ENCODE measurements at places on chromosomes 12 and 14. TPM values are rescaled to one million over a fixed set of nuclear protein-coding genes. Genes with fewer than 3 reads are reported as not detected.

DNA sequence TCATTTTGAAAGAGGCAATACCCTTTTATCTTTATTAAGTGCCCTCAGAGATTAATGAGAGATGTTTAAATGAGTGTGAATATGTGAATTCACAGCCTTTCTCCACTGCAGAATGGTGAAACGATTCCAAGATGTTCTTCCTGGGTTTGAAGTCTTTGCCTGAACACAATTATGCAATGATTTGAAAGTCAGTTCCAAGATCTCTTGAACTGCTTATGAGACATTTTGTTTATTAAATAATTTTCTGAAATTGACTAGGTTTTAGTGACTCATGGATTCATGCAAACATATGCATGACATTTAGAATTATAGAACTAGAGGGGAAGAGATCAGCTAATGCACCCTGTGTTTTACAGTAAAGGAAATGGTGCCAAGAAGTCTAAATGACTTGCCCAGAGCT, 118.1 kb upstream of the SLC38A2 start:
- no peak for DNase-seq

- DNase-seq = no peak
These were observed 398.1 kb downstream of the NOVA1 start for GRCh38 chr14:26199590-26200370.

- DNase-seq = no peak
These were observed 271.4 kb downstream of the RASSF9 start for GRCh38 chr12:85564786-85565185.

DNA sequence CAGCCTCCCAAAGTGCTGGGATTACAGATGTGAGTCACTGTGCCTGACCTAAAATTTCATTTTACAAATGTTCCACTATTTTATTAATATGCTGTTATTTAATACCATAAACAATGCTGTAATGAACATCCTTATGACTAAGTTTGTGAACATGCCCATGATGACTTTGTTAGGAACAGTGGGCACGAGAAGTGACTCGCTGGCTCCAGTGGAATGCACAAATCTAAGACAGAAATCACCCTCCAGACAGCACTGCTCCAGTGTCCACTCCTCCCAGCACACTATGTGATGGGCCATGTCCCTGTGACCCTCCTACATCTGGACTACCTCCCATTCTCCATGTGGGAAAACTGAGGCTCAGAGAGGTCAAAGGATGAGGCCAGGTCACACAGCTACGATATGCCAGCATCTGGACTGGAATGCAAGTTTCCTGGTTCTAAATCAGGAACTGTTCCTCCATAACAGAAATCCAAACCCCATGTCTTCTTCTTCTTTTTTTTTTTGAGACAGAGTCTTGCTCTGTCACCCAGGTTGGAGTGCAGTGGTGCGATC, 57.9 kb downstream of the GPR68 start:
- DNase-seq = no peak

GRCh38 chr12:8088574-8088973, 6.5 kb downstream of the NECAP1 start:
- DNase-seq = no peak

DNA sequence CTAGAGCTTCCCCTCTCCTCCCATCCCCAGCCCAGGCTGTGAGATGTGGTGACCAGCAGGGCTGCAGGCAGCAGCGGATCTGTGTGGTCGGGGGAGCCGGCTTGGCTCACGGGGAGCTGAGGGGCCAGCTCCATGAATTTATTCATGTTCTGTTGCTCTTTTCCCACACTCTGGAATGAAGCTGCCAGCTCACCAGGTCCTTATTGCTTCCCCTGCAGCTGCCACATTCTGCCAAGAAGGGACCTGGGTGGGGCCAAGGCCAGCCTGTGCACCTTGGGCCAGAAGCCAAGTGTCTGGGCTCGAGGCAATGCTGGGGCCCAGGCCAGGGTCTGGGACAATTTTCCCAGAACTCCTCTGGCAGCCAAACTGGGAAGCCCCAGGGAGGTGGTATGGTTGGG, 2.5 kb upstream of the C1QL4 start:
- no peak for DNase-seq

- no peak for DNase-seq
These were observed 1.9 kb upstream of the MYBPC1 start for GRCh38 chr12:101592921-101593320.

FAIM2 gene
- total RNA-seq = not detected

- no peak for DNase-seq
These were observed 31.2 kb downstream of the CCDC59 start for GRCh38 chr12:82326905-82327503.

GRCh38 chr14:101114726-101115515, 211.4 kb upstream of the RTL1 start:
- DNase-seq = no peak

GRCh38 chr12:79298506-79298905, 392.3 kb downstream of the PAWR start:
- DNase-seq = no peak

FSCB gene
- not detected for total RNA-seq

- DNase-seq = no peak
These were observed 5.9 kb upstream of the FBLN5 start for GRCh38 chr14:91953170-91953985.

GRCh38 chr12:124525455-124525854, 42.0 kb downstream of the NCOR2 start:
- no peak for DNase-seq

- no peak for DNase-seq
These were observed 103.3 kb upstream of the CCDC175 start for GRCh38 chr14:59679872-59680271.

GRCh38 chr12:19409376-19409775, 29.9 kb upstream of the AEBP2 start:
- no peak for DNase-seq

ACSM4 gene
- not detected for total RNA-seq

GRCh38 chr12:51528852-51529650, 62.0 kb upstream of the SCN8A start:
- no peak for DNase-seq

SLC10A1 gene
- not detected for total RNA-seq

CDH24 gene
- total RNA-seq = 11.9 TPM

DNA sequence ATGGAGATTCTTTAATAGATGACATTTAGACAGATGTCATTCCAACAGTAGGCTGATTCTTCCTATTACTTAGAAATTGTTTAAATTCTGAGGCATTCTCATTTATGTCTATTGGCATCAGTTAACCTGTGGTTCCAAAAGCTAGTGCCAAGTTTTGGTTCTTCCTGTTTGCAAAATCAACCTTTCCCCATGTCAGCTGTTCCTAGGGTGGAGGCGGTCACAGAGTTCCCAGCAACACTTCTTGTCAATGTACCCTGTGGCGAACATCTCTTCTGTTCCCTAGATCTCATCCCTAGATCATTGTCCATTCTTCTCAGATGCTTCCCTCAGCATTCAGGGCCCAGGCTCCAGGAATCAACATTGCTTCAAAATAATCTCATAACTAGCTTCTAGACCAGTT, 140.9 kb downstream of the PHLDA1 start:
- DNase-seq = no peak

GRCh38 chr12:127245437-127245836, 1021.5 kb upstream of the TMEM132C start:
- DNase-seq = no peak

DNA sequence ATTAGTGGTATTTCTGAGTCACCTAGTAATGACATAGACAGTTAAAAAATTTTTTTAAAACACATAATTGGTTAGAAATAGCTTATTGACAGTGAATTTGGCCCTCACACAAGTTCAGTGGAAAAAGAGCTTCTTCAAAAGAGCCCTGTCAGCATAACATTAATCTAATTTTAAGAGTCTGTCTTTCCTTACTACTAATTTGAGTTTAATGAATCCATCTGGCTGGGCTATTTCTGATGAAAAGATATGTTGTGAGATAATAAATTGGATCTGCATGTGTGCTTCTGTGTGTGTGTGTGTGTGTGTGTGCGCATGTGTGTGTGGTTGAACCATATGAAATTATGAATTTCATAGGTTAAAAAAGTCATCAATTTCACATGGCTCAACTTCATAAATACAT, 1045.2 kb downstream of the FLRT2 start:
- no peak for DNase-seq

DNA sequence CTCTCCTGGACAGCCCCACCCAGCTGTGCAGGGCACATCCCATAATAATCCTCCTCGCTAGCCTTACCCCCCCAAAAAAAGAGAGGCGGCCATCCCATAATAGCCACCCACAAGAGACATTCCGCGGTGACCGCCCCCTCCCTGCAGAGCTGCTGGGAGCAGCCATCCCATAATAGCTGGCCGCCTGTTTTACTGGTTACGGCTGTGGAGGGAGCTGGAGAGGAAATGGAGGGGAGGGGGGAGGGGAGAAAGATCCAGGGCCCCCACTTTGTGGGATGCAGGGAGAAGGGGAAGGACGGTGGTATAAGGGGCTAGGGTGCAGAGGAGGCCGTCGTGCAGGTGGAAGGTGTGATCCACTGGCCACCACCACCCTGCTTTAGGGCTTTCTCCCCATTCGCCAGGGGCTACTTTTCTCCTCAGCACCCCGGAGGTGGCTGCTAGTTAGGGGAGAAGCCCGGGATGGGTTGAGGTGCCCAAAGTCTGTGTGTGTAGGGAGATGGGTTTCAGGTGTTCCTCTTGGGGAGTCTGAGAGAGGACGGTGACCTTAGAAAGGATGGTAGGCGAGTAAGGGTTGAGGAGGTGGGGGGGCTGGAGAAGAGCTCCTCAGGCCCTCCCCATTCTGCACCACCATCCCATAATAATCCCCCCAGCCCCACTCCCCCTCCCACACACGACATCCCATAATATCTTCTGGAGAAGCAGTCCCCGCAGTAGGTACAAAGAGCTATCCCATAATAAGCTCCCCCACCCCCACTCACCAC, 6.0 kb upstream of the CHD4 start:
- no peak for DNase-seq

GRCh38 chr12:16618256-16618655, 12.3 kb upstream of the LMO3 start:
- no peak for DNase-seq

DNA sequence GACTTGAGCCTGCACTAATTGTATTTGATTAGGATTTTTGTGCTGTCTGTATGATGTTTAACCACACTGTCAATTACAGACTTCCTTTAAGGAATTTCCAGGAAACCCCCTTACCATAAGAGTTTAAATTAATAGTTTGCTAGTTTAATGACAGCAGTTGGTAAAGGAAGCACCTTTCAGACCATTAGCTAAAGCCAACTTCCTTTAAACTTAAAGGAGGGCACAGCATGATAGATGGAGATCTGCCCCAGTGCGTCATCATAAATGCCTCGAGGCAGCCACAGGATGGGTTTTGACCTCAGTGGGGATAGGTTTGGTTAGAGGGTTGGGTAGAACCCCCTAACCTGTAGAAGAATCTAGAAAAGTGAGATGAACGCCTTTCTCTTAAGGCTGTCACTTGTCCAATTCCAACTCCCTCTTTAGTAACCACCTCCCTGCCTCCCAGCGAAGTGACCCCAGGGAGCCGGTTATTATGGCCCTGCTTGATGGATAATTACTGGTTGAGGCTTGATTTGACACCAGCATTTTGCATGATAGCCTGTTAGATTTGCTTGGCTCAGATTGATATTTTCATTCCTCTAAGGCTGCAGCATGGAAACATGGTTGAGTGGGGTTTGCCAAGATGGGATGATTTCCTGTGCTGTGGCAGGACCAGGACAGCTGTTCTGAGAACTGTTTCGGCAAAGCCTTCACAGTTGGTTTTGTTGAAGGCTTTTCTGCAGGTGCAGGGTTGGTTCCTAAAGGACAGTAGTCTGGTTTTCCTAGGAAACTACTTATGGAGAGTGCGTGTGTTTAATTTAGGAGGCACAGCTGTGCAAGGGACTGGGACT, 62.7 kb downstream of the CHST11 start:
- no peak for DNase-seq

SLC16A7 gene
- 12.7 TPM for total RNA-seq

DNA sequence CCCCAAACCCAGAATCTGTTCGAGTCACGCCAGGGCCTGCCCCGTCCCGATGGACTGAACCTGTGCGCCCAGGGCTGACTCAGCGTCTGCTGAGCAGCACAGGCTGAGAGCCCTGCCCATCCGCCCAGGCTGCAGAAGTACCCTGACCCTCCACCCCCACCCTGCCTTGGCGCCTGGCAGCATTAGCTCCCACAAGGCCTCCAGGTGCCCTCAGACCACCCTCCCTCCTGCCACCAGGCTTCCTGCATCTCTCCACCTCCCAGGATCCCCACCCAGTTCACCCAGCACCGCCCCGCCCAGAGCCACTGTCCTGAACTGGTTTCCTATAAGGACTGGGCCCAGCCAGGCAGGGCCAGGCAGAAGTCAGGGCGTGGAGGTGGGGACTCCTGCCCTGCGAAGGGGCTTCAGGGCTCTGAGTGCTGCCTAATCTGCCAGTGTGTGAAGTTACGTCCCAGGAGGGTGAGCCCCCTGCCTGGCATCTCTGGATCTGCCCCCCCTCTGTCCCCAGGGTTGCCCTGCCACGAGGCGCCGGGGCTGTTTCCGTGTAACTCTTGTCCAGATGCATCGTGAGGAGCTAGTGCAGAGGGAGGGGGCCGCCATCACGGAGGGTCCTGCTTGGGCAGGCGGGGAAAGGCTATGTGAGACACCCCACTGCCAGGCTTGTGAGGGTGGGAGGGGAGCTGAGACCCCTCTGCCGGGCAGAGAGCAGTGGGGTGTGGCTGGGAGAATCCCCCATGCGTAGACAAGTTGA, 9.1 kb downstream of the ADSS1 start:
- DNase-seq = no peak

LIMA1 gene
- 85.5 TPM for total RNA-seq

LRTM2 gene
- not detected for total RNA-seq

DNA sequence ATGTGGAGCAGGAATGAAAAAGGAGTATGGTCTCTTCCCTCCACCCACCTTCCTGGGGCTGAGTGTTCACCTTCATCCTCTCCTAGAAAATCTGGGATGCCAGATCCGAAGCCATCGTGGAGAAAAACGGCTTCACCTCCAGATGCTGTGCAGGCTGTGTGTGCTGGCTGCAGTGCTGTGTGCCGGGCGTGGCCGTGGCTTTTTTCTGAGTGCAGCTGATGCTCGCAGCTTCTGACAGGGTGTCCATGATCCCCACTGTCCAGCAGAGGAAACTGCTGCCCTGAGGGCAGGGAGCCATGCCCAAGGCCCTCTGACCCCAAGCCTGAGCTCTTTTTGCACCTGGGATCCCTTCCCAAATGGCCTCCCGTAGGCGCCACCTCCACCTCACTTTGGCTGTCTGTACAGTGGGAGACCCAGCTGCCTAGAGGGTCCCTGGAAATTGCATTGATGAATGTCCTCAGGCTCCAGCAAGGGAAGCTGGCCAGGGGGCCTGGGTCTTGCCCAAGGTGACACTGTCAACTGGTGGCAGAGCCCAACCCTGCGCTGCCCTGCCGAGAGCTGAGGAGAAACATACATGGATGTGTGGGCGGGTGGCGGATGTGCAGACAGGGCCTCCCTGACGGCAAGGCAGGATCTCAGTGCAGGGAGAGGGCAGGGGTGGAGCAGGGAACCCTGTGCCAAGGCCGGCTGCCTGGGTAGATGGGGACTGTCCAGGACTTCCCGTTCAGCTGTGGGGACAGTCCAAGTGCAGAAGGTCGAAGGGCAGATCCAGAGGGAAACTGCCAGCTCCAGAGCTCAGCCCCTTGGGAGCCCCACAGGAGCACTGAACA, 53.3 kb downstream of the BEGAIN start:
- DNase-seq = no peak

GRCh38 chr12:87119713-87120112, 863.5 kb upstream of the MGAT4C start:
- no peak for DNase-seq
